ENCODE measurements at places on chromosomes 5 and 9.

- DNase-seq, result no peak
Measured at GRCh38 chr9:96020792-96021550, 145.5 kb downstream of the ERCC6L2 start.

- no peak for DNase-seq
Measured at GRCh38 chr9:79694676-79695400, 123.1 kb downstream of the TLE4 start.

- DNase-seq, result no peak
Measured at GRCh38 chr5:150434464-150434863, 15.1 kb downstream of the RPS14 start.

GRCh38 chr5:170601619-170602018 lies 97.8 kb downstream of the KCNIP1 start:
- DNase-seq, result no peak
